ENCODE measurements at places on chromosomes 6 and 20. TPM values are rescaled to one million over a fixed set of nuclear protein-coding genes. Genes with fewer than 3 reads are reported as not detected.

DNA sequence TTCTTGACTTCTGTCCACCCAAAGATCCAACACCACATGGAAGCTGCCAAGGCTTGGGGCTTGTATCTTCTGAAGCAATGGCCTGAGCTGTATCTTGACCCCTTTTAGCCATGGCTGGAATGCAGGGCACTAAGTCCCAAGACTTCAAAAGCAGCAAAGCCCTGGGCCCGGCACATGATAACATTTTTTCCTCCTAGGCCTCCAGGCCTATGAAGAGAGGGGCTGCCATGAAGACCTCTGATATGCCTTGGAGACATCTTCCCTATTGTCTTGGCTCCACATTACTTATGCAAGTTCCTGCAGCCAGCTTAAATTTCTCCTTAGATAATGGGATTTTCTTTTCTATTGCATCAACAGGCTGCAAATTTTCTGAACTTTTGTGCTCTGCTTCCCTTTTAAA, 1252.6 kb upstream of the CITED2 start:
- no peak for DNase-seq

GRCh38 chr6:107488875-107489635, 862 bp upstream of the SOBP start:
- peak; percentile 65 for DNase-seq

DNA sequence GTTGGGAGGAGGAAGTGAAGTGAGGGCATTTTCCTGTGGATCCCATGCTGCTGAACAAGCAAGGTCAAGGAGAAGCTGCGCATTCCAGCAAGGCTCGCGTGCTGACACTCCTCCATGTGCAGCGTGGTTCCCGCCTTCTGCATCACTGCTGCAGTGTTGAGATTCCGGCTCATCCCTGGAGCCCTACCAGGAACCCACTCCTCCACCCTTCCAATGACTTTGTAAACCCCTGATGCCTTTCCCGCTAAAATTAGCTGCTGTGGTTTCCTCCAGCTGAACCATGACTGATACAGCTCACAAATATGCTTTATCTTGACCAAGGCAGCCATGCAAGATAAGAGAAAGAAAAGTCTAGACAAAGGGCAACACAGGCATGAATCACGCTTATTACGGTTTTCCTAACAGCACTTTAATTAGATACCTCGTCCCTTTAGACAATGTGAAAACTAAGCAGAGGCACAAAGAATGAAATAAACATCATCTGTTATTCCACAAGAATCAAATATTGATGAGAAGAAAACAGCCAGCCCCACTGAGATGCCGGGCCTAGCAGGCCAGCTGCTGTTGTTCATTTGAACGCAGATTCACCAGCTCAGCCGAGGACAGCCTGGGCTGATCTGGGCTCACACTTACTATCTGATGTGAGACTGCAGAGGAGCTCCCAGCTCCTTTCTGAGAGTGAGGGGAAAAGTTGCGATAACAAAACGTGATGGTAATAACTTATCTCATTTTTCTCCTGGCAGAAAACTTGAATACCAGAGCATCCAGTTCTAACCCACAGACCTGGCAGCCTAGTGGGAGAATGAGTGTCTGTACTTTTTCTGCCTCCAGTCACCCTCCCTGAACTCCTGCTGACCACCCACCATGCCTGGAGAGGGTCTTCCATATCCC, 14.2 kb upstream of the BNIP5 start:
- peak; percentile 93 for DNase-seq

- no peak for DNase-seq
Measured at GRCh38 chr6:118476551-118476950, 71.5 kb upstream of the PLN start.

- DNase-seq, result no peak
Measured at GRCh38 chr6:77609106-77609505, 43.7 kb upstream of the MEI4 start.

GRCh38 chr6:155738602-155739105, 283.0 kb upstream of the NOX3 start:
- no peak for DNase-seq

- no peak for DNase-seq
Measured at GRCh38 chr6:6689400-6690143, 101.1 kb downstream of the LY86 start.

DNA sequence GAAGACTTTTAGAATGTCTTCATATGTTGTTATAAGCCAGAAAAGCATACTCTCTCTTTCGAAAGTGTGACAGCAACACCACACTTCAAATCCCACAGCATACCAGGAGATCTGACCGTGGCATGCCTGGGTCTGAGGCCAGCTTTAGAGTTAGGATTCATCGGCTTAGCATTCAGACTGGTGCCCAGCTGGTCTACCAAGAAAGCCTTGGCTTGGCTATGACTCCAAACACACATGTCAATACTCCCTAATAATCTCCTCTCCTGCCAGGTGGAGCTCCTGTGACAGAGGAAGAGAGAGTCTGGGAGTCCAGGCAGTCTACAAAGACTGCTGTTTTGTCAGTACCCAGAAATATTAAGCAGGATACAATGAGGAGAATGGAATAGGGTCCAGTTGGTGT, 77.1 kb upstream of the MAN1A1 start:
- DNase-seq, result no peak

GRCh38 chr6:46419576-46420002, 71.7 kb downstream of the RCAN2 start:
- peak; percentile 66 for DNase-seq

DNA sequence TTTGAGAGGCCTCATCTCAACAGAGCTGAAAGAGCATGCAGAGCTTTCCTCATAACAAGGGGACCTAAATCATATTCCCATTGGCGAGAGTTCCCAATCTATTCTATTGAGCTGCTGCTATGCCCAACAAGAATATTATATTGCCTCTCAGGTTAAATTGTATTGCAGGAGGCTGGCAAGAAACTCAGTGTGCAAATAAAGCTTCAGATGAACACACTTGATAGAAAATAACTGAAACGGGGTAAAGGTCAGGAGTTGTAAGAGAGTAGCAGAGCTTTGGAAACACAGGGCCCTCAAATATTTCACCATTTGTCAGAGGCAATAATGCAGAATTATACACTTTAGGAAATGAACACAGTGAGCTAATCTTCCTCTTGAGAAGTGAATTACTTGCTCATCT, 364.3 kb upstream of the SPTLC3 start:
- no peak for DNase-seq

DNA sequence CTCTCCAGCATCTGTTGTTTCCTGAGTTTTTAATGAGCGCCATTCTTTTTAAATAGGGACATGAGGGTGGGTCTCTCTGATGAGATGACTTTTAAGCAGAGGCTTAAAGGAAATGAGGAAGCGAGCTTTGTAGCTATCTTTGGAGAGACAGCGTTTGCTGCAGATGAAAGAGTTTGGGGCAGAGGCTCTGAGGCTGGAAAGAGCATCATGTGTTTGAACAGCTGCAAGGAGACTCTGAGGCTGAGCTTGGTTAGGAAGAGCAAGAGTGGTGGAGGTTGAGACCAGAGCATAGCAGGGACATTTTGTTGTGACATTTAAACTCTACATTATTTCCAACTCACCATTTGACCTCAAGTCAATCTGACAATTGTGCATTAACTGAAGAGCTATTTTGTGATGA, 38.3 kb upstream of the TMX4 start:
- no peak for DNase-seq

GRCh38 chr6:44190715-44191114, 26.0 kb upstream of the MYMX start:
- DNase-seq, result no peak

- no peak for DNase-seq
Measured at GRCh38 chr20:13909067-13909466, 81.3 kb downstream of the SEL1L2 start.

DNA sequence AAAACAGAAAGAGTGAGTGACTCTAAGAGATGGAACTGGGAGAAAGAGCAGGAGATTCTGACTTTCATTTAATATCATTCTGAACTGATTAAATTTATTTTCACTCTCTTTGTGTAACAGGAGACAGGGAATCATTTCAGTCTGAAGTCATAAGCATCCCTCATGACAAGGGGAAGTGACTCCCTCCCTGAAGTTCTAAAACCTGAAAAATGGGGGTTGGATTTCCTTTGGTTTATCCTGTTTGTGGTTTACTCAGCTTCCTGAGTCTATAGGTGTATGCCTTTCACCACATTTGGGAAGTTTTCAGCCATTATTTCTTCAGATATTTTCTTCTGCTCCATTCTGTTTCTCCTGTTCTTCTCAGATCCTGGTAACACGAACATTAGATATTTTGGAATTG, 3.4 kb upstream of the FKBP1A start:
- no peak for DNase-seq

GRCh38 chr6:94124333-94124732, 705.0 kb upstream of the EPHA7 start:
- DNase-seq, result no peak

The PDYN gene
- total RNA-seq, result not detected

The PROKR2 gene
- total RNA-seq, result not detected

The TGM3 gene
- not detected for total RNA-seq

The ERVFRD-1 gene
- total RNA-seq, result not detected

The HCK gene
- 0.15 TPM for total RNA-seq

The TCF19 gene
- total RNA-seq, result 48.2 TPM

The MYLIP gene
- total RNA-seq, result 11.4 TPM

The WFDC12 gene
- total RNA-seq, result not detected

The ZNF311 gene
- total RNA-seq, result 0.74 TPM

The MEP1A gene
- not detected for total RNA-seq

The PRPF6 gene
- total RNA-seq, result 82.7 TPM
